LoVo (cell line): ENCODE measurements at places on chromosomes 7 and 10.
A peak's percentile ranks its signal among the peaks of the same experiment; 100 is the strongest.

DNA sequence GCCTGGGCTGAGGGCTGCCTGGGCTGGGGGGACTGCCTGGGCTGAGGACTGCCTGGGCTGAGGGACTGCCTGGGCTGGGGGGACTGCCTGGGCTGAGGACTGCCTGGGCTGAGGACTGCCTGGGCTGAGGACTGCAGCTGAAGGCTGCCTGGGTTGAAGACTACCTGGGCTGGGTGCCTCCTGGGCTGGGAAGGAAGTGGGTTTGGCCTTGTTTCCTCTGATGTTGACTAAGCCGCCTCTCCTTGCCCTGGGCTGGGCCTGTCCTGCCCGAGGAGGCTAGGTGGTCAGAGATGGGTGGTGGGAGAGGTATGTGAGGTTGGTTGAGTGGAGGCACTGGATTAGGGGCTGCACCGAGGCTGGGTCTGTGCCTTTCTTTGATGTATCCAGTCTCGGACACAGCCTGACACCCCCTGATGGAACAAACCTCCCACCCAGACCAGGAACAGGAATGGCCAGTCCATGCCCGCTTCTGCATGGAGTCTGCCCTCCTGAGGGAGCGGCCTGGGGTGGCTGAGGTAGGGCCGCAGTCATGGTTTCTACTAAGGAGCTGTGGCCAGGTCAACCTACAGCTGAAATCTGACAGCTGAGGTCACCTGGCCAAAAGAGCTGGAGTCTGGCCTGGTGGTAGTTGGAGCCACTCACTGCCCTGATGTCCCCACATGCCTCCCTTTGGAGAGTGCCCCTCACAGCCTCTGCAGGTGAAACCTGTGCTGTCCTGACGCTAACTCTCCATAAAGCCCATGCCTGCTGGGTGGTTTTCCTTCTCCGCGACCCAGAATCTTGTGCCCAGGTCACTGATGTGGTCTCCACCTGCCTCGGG, 22.3 kb downstream of the SCART1 start:
- no peak for DNase-seq

DNA sequence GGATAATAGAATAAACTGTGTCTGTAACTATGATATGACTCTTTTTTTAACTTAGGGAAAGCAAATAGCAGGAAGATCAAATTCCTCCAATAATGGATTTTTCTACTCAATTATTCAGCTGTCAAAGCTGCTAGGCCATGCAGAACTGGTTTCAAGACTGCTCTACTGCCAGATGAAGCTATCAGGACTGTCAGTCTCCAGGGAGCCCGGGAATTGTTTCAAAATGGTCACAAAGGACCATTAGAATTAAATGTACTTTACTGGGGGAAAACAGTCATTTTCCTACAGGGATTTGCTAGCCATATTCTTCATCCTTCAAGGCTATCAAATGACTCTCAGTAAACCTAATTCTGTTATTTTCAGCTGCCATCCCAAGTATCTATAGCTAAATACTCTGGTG, 276.3 kb downstream of the LHFPL3 start:
- DNase-seq: no peak

DNA sequence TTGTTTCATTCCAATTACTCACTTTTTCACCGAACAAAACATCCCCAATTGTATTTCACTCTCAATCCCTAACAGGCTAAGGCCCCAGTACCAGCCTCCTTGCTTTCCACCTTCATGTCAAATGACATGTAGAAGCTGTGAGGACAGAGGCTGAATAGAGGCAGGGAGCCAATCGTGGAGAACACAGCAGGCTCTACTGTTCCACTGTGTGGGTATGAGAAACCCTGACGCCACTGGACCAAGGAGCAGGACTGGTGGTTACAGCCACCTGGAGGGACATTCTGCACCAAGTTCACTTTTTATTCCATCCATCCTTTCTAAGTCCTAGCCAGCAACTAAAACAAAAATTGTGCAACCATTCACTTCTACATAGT, 502.8 kb downstream of the SORCS1 start:
- DNase-seq: no peak

- no peak for DNase-seq
Measured at GRCh38 chr7:43735802-43736603, 6.7 kb upstream of the COA1 start.

DNA sequence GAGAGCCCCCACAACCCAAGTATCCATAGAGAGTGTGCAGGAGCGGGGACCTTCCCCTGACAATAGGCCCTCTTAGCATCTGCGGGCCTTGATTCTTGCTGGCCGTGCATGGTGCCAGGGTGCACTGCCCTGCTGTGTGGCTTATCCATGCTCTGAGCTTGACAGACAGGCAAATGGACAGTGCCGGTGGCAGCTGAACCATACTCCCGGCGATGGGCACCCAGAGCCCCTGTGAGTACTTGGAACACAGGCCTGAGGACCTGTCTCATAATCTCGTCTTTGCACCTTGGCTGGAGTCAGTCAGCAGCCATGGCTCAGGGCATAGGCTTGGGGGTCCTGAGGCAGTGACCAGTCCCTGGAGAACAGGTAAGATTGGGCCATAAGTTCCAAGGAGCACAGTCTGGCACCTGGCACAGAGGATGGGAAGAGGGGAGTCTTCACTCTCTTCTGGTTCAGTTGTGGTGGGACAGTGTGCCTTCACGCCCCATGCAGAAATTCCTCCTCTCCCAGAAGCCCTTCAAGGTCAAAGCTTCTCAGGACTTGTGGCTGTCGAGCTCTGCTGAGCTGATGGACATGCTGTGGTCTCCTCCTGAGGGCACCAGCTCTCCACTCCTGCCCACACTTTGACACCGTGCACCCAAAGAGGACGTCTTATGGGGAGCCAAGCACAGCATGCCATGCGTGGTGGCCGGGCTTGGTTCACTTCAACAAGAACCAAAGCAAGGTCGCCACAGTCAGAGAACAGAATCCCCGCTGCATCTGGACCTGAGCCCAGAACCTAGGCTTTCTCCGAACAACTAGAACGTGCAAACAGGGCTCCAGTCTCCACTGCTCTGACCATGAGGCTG, 59.4 kb upstream of the CAMK2B start:
- DNase-seq: no peak

DNA sequence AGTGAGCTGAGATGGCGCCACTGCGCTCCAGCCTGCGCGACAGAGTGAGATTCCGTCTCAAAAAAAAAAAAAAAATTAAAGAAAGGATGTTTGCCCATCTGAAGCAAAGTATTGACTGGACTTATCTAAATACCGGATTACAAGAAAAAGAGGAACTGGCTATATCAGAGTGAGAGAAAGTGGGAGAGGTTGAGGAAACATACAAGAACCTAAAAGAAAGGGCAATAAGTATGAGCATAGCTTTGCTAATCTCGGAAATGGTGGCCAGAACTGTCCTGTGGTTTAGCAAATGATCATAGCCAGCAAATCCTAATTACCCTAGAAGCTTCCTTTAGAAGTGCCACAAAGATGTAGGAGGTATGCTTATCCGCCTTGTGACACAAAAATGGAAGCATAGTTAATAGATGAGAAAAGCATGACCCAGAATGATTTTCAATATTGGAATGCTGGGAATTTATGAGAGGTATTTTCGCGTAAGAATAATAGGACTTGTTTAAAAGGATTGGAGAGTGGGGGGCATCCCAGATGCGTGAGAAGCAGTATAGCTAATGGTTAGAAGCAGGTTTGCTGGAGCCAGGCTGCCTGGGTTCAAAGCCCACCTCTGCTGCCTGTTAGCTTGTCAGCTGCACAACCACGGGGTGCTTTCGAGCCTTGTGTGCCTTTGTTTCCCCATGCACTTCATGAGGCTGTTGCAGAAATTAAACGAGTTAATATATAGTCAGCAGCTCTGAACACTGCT, 1.2 kb upstream of the GTPBP4 start:
- DNase-seq: peak; percentile 19

- DNase-seq: no peak
Measured at GRCh38 chr7:87341441-87341840, 4.0 kb upstream of the CROT start.

DNA sequence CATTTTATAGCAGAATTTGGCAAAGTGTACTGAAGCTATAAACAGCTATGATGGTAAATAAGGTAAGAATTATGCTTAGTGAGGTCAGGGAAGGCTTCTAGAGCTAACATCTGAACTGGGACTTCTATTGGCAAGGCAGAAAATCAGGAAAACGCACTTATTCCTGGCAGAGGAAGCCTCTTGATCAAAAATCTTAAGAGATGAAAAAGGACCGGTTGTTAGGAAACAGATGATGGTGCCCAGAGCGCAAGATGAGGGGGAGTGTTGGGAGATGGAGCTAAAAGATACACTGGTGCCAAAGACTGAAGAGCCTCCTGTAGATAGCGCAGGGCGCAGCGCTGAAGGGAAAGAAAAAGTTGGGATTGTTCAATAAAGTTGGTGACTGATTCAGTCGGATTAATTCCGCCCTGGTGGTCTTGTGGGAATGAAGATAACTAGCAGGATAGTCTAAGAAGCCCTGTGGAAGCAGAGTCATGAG, 550 bp upstream of the CALU start:
- DNase-seq: no peak

DNA sequence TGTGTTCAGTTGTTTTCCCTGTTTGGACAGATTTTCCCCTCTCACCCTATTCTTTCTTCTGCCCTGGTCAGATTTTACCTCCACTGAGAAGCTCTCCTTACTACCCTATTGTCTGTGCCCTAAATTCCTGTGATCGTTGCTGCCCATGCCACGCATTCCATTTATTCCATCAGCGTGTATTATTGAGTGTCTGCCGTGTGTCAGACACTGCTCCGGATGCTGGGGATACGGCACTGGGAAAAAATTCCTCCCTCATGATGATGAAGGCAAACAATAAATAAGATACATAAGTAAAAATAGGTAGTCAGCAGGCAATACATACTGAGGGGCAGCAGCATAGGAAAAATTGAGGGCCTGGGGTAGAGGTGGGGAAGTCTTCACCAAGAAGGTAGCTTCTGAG, 86.8 kb downstream of the FANK1 start:
- no peak for DNase-seq

- no peak for DNase-seq
Measured at GRCh38 chr7:40972426-40972825, 730.5 kb downstream of the INHBA start.

DNA sequence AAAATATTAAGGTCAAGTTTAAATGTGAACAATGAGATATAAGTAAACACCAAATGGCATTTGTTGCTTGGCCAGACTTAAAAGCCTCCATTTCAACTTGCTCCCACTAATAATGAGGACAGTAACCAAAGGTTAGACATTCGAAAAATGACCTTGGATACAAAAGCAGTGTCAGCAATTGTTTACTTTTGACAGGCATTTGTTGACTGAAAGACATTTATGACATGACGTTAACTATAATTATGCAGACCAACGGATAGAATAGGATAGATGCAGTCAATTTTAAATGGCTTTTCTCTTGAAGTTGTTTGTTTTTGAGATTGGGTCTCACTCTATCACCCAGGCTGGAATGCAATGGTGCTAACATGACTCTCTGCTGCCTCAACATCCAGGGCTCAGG, 6.3 kb upstream of the WNT16 start:
- no peak for DNase-seq

- DNase-seq: no peak
Measured at GRCh38 chr10:125161707-125162119, 1.4 kb upstream of the CTBP2 start.

DNA sequence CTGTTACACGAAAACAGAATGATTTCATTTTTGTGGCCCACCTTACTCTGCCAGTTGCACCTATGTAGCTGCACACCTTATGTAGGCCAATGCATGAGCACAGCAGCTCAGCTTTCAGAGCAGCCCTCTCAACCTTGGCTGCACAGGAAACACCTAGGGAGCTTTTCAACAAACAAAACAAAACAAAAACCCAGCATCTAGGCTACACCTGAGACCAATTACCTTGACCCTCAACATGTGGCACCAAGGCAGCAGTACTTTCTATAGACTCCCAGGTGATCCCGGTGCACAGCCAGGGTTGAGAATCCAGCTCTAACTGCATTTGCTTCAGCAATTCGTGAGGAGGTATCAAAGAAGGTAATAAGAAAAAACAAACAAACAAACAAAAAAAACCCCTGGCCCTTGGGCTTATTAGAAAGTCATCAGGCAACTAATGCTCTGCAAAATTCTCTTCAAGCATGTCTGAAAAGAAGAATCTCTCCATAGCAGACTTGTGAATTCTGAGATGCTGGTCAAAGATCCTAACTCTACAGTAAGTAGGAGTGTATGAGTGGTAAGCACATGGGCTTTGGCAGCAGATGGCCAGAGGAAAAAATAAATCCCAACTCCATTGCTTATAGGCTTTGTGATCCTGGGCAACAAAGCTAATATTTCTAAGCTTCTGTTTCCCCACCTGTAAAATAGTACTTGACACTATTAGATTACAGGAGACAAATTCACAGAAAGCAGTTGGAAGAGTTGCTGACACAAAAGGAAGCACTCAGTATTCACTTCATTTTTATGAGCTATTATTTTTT, 113.4 kb upstream of the NOBOX start:
- DNase-seq: no peak

- DNase-seq: no peak
Measured at GRCh38 chr7:117084286-117084685, 131.0 kb downstream of the ST7 start.

GRCh38 chr10:32962521-32962920, 4.5 kb upstream of the ITGB1 start:
- no peak for DNase-seq

DNA sequence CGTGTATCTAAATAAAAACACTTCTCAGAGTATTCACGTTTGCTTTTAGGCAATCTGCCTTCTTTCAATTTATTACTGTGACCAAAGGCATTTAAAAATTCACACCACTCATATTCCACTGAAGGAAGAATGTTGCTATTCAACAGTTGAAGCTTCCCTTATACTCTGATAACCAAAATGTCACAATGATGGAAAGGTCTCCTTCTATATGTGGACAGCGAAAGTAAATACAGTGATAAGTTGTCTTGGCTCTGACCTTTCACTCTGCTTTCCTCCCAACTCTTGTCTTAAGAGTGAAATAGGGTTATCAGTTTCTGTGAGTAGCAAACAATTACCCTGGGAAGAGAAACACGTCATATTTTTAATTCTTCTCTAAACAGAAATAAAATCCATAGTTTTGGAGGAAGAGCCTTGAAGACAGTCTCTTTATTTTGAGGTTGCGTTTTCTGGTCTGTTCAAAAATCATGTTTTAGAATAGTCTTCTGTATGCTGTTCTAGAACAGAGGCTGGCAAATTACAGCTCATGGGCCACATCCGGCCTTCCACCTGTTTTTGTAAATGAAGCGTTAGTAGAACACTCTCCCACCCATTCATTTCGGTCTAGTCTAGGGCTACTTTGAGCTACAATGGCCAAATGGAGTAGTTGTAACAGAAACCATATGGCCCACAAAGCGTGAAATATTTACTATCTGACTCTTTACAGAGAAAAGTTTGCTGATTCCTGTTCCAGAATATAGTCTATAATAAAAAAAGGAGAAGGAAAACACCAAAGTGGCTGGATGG, 41.3 kb downstream of the ETV1 start:
- no peak for DNase-seq

GRCh38 chr10:61417661-61418060, 35.5 kb downstream of the TMEM26 start:
- no peak for DNase-seq

GRCh38 chr7:54556121-54556520, 13.9 kb downstream of the VSTM2A start:
- no peak for DNase-seq

- no peak for DNase-seq
Measured at GRCh38 chr7:26368542-26368941, 76.9 kb downstream of the SNX10 start.

- DNase-seq: no peak
Measured at GRCh38 chr7:99601656-99602310, 3.7 kb downstream of the TMEM225B start.
